ENCODE measurements at places on chromosomes 6 and 20.
A peak's percentile ranks its signal among the peaks of the same experiment; 100 is the strongest.

DNA sequence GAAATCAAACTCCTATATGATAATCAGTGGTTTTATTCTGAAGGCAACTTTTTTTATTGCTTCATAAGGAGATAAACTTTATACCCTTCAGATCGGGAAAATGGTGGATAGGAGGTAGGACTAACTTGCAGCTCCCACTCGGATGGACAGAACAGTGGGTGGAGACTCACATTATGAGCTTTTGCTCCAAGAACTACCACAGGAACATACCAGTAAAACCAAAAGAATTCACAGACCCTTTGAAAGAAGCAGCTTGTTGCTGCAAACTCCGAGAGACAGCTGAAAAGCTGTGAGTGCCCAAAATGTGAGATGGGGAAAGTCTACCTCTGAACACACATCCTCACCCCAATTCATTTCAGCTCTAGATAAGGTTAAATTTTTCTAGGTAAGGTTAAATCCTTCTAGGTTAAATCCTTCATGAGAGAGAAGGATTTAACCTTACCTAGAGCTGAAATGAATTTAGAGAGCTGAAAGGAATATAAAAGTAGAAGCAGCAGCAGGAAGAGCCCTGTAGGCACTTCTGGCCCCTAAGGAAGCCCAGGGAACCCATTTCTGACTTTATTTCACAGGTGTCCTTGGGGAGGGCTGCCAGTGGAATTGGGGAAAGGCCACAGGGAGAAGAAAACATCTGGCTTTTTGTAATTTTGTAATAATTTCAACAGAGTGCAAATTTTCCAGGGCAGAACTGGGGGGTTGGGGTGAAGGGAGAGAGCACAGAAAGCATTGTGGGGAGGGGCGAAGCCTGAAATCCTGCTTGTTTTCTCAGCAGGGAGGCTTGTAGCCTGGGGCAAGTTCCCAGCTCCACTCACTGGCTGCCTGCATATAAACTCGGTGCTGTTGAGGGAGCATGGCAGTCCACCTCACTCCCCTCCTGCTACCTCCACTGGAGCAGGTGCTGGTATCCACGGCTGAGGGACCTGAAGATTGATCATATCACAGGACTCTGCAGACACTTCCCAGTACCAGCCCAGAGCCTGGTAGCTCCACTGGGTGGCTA, 65.9 kb upstream of the HCRTR2 start:
- DNase-seq = no peak

DNA sequence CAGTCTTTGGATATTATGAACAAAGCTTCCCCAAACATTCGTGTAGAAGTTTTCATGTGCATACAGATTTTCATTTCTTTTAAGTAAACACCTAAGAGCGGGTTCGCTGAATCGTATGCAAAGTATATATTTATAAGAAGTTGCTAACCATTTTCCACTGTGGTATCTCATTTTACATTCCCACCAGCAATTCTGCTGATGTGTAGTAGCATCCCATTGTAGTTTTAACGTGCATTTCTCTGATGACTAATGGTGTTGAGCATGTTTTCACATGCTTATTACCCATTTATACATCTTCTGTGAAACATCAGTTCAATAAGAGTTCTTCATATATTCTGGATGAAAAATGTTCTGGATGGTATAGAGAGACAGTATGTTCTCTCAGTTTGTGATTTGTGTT, 97.4 kb downstream of the IYD start:
- no peak for DNase-seq

- DNase-seq = no peak
Observed at GRCh38 chr6:125913864-125914351, 42.7 kb upstream of the HINT3 start.

DNA sequence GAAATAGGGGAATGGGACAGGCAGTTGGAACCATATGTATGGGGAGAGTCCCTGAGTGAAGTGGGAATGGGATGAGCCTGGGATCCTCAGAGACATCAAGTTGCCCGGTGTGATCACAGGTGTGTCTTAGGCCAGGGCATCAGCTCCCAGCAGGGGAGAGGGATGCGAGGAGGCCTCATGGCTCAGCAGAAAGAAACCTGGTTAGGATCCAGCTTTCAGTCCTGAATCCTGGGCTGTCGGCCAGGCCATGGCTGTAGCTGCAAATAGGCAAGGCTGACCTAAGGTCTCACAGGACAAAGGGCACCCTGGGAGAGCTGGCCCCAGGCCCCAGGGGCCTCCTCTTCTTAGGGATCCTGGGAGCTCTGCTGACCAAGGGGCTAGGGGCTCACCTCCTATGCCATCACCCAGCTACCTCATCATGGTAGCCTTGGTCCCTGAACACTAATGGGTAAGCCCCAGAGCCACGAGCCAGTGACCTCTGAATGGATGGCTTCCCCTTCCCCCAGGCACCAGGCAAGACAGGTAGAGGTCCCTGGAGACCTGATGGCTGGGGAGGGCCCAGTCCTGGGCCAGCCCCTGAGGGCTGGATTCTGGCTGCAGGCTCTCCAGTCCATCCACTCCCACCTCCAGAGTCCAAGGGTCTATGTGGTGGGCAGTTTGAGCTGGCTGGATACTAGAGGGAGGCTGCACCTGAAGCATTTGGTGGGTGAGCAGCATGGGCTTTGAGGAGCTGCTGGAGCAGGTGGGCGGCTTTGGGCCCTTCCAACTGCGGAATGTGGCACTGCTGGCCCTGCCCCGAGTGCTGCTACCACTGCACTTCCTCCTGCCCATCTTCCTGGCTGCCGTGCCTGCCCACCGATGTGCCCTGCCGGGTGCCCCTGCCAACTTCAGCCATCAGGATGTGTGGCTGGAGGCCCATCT, at the start of gene SLC22A7:
Gene SLC22A7, plus strand, starts transcription at position 617 of the 921 bp plus-strand sequence. Its CDS starts 99 bp downstream, at position 716.
- no peak for DNase-seq

- DNase-seq = no peak
Observed at GRCh38 chr20:22682381-22682780, 98.0 kb upstream of the FOXA2 start.

DNA sequence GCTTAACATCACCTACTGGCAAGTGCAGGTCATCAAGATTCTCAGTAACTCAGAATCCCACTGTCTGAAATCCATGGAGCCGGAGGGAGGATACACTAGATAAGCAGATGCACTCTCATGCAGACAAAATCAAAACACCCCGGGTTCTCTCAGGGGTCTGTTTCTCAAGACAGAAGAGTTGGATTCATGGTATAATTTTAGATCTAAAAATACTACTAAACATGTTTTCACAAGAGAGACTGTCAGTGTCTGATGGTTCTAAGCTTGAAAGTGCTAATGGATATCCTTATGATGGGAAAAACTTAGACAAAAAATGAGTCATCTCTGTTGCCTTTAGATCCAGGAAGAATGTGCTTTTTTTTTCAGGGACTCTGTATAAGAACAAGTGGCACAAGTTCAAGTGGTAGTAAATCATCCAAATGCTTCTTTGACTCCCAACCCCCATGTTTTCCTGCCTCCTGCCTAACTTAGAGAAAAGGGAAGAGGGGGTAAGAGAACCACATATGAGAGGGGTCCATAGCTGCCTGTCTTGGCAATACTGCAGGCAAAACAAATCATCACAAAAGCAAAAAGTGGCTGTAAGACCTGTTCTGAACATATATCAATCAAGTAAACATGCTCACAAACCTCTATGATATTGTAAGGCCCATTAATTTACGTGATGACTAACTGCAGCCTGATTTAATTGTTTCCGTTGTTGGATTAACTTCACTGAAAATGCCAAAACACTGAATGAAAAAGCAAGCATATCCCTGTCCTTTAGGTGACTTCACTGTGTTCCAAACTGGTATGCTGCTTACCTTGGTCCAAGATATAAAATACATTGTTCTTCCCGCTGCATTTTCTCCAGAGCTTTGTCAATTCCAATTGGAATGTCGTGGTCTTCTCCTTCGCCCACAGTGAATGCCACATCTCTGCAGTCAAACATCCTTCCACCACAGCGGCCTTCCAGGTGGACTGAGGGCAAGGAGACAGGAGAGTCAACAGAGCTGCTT, 84.0 kb upstream of the TULP1 start:
- no peak for DNase-seq

- no peak for DNase-seq
Observed at GRCh38 chr6:161235776-161236633, 37.9 kb downstream of the AGPAT4 start.

- DNase-seq = no peak
Observed at GRCh38 chr6:55512904-55513303, 66.1 kb downstream of the HMGCLL1 start.

GRCh38 chr20:33653900-33654596, 8.1 kb upstream of the C20orf144 start:
- DNase-seq = peak; percentile 99

DNA sequence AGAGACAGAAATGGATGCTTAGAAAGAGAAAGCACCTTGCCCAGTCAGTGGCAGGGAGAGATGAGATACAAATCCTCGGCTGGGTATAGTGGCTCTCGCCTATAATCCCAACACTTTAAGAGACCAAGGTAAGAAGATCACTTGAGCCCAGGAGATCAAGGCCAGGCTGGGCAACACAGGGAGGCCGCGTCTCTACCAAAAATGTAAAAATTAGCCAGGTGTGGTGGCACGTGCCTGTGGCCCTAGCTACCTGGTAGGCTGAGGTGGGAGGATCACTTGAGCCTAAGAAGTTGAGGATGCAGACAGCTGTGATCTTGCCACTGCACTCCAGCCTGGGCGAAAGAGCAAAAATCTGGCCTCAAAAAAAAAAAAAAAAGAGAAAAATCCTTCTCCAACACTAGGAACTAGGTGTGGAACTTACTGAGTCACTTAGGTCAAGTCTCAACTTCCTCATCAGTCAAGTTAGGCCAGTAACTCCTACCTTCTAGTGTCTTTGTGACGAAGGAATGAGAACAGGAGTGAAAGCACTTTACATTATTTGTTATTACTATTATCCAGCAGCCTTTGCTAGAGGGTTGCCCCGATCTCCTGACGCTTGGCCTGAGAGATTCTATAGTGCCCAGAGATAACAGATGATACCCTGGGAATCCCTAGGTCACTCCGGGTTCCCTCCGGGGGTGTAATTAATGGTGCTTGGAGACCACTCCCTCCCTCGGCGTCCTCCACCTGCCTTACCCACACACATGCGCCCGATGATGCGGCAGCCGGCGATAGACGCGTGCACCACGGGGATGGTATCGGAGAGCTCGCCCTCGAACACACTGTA, 918 bp downstream of the EIF6 start:
- no peak for DNase-seq

DNA sequence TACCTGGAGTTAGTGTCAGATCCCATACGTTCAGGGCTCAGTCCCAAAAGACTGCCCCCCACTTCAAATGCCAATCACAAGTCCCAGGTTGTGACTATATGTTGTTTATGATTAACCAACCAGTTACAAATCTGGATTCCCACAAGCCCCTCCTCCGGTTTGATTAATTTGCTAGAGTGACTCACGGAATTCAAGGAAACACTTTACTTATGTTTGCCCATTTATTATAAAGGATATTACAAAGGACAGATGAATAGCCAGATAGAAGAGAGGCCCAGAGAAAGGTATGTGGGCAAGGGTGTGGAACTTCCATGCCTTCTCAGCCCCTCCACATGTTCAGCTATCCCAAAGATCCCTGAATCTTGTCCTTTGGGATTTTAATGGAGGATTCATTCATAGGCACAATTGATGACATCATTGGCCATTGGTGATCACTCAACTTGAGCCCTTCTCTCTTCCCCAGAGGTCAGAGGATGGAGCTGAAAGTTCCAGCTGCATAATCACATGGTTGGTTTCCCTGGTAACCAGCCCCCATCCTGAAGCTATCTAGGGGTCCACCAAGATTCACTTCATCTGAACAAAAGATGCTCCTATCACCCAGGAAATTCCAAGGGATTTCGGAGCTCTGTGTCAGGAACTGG, 2.0 kb downstream of the ECT2L start:
- no peak for DNase-seq

GRCh38 chr20:14341801-14342200, 4.4 kb upstream of the FLRT3 start:
- DNase-seq = no peak

DNA sequence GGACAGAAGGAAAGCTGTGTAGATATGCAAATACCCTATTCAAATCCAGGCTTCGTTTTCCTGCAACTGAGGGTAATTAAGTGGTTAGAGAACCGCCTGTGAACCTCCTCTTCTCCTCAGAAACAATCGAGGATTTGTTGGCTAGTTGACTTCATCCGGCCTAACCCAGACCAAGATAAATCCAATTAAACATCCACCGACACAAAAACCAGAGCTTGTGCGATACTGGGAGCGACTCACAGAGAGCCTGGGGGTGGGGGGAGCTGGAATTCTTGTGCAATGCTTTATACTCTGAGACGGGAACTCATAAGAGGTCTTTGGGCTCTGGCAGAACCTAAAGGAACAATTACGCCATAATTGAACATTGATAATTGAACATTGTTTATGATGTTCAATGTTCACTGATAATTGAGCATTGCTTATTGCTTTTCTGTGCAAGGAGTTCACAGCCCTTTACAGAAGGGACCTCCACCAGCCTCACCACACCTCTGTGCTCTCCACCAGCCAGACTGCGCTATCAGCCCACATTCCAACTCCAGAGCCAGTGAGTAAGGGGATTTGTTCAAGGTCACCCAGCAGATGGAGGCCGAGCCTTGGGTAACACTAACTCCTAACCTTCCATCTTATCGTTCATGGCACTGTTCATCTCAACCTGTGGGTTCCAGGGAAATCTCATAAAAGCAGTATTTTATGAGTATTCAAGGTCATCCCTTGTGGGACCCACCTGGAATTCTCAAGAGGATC, 429.6 kb upstream of the JARID2 start:
- DNase-seq = no peak

- no peak for DNase-seq
Observed at GRCh38 chr6:292506-293192, 362 bp downstream of the DUSP22 start.

DNA sequence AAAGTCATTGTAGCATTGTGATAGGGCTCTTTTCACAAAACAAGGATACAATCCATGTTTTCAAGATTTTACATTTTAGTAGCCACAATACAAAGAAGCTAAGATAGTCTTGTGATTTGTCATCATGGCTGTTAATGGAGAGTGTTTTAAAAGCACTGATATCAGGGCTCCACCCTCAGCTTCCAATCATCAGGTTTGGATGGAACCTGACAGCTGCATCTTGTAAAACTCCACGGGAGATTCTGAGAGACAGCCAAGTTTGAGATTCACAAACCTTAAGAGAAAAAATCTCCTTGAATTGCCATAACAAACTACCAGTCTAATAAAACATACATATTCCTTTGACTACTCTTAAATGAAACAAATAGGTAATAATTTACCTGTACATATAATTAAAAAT, 280.2 kb downstream of the ESR1 start:
- no peak for DNase-seq

DNA sequence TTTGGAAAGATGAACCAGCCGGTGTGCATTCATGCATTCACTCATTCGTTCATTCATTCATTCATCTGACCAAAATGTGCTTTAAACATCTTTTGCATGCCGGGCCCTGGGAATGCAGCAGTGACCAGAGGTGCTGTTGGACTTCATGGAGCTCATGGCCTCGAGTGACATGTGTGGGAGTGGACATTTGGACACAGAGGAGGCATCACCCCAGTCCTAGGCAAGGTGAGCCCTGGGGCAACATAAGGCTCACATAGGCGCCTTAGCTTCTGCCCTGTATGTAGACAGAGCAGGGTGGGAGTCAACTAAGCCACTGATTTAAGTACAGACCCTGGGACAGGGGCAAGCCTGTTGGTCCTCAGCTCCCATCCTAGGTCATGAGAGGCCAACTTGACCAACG, 71.6 kb downstream of the STK35 start:
- DNase-seq = no peak

- DNase-seq = no peak
Observed at GRCh38 chr6:143692696-143693095, 14.9 kb downstream of the PHACTR2 start.

- no peak for DNase-seq
Observed at GRCh38 chr6:133100865-133101264, 140.3 kb upstream of the EYA4 start.

Data from NCI-H1105 (cell line).